Neuronal stem cell (in vitro differentiated cells): ENCODE measurements at places on chromosomes 4 and X.

DNA sequence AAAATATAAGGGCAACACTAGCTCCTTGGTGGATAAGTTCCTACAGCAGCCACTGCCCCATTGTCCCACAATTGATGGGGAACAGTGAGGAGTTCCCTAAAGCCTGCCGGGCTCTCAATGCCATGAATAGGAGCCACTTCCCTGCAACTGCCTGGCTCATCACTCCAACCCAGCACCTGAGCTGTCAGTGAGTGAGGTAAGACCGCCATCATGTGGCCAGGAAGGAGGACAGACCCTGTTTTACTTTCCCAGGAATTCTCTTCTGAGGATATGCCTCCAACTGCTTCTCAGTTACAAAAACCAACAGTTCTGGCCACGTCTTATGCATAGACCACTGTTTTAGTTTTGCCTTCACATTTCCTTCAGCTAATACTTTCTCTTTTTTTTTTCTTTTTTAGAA, 45.5 kb downstream of the SRPX start:
- DNase-seq, result peak; percentile 41

DNA sequence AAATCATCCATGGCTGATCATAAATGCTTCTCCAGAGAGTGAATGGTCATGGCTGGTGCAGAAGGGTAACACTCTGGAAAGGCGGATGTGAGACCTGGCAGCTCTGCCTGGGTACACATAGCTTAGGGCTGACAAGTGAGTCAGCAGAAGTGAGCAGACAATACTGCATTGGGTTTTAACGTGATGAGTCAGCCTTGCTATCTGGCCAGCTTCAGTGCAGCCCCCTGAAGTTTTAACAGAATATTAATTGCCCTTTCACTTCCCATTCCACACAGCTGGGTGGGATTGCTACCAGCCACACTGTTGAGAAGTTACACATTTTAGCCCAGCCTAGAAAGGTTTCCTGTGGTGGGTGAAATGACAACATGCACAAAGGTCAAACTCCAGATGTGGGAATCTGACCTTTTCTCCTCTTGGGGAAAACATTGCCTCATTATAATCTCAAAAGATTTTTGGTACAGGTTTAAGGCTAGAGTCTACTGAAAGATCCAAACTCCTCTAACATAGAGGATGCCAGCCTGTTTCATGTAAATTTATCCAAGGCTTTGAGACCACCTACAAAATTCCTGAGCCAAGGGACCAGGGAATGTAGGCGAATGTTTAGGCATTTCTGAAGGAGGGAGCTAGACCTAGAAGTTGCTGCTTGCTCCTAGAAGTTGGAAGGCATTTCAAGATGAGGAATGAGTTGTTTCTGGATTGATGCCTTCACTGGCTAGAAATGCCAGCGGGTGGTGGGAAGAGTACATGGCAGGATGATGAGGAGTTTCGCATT, 230.3 kb upstream of the PGRMC2 start:
- DNase-seq, result peak; percentile 11

DNA sequence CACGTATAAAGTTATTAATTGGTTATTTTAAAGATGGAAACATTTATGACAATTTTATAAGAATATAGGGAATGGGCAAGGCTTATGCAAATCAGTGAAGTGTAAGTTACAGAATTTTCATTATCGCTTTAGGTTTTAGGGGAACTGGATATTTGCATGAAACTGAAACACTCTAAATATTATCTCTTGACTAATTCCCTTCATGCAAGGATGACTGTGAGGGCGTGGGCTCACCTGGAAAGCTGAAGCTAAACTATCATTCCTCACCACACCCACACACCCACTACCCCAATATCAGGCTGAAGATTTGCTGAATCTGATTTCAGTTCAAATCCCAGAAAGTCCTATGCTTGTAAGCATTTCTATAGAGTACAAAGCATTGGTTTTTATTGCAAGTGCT, 81.7 kb upstream of the ARHGAP24 start:
- DNase-seq, result no peak

- DNase-seq, result no peak
Measured at GRCh38 chr4:76569225-76569624, 134.2 kb downstream of the SHROOM3 start.

- DNase-seq, result no peak
Measured at GRCh38 chrX:12469296-12469695, 321.9 kb upstream of the PRPS2 start.

DNA sequence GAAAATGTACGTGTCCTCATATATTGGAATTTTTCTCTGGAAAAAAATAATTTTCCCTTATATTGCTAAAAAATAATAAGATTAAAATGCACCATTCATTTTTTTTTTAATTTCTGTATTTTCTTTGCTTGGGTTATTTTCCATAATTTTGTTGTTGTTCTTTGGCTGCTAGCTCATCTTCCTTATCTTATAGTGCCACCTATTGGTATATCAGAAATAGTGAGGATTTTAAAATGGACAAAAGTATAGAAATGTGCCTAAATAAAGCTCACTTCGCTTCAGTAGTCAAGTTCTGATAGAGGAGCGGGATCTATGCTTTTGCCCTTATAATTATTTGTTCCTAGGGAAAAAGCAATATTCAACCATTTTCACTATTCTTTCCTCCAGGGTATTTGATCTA, 134.8 kb downstream of the NAP1L3 start:
- DNase-seq, result no peak

DNA sequence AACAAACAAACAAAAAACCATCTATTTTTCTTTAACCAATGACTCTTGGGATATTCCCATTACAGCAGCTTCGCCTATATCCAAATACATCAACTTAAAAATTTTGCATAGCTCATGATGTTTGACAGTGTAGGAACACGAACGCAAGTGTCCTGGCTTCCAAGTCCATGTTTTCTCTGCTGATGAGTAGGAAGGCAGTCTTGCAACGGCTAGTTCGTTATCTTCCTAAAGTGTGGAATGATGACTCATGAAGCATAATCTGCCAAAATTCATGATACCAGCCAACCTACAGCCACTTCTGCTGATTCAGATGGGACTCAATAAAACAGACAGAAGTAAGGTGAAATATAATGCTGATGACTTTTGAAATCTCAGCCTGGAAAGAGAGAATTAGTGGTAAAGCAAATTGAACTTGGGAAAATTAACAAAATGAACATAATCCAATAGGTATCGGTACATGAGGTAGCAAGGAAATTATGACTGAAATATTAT, 6.4 kb upstream of the SEPTIN11 start:
- DNase-seq, result no peak

GRCh38 chrX:828411-828959, 197.9 kb downstream of the SHOX start:
- DNase-seq, result no peak

- DNase-seq, result peak; percentile 11
Measured at GRCh38 chr4:107519053-107519452, 201.0 kb downstream of the PAPSS1 start.

DNA sequence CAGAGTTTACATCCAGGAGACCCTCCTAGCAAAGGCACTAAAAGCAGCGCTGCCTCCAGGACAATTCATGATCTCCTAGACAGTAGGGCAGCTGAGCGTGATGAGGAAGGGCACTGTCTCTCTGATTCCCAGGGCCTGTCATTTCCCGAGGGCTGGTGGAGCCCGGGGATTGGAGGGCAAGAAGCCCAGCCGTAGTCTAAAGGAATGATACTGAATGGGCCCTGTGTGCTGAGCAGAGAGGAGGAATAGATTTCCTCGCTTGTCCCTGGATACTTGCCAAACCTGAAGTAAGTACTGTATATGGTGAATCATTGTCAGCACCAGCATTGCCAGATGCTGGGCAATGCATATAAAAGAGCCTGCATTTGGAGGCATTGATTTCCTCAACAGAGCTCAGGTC, 88.0 kb upstream of the SLITRK2 start:
- DNase-seq, result no peak

GRCh38 chr4:53916431-53916889, 147.9 kb downstream of the CHIC2 start:
- no peak for DNase-seq

- no peak for DNase-seq
Measured at GRCh38 chr4:142818476-142818875, 27.6 kb downstream of the INPP4B start.

GRCh38 chr4:111537871-111538270, 607.4 kb upstream of the FAM241A start:
- no peak for DNase-seq

GRCh38 chr4:73776321-73776729, 36.0 kb downstream of the CXCL8 start:
- no peak for DNase-seq

- no peak for DNase-seq
Measured at GRCh38 chr4:107363125-107363524, 327.0 kb upstream of the DKK2 start.

- DNase-seq, result no peak
Measured at GRCh38 chr4:123386609-123387008, 10.0 kb upstream of the SPRY1 start.

- no peak for DNase-seq
Measured at GRCh38 chr4:157775971-157776370, 396.9 kb downstream of the GASK1B start.

- DNase-seq, result no peak
Measured at GRCh38 chr4:125140966-125141495, 173.7 kb upstream of the FAT4 start.

DNA sequence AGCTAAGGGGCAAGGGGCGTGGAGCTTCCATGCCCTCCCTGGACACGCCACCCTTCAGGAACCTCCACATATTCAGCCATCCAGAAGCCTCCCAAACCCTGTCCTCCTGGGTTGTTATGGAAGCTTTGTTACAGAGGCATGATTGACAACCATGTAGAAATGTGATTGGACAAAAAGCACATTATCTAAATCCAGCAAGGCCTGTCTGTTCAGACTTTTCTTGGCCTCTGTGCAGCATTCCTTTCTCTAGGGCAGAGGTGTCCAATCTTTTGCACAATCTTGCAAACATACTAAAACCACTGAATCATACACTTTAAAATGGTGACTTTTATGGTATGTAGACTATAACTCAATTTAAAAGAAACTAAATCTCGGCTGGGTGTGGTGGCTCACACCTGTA, 12.7 kb downstream of the STEEP1 start:
- DNase-seq, result no peak

DNA sequence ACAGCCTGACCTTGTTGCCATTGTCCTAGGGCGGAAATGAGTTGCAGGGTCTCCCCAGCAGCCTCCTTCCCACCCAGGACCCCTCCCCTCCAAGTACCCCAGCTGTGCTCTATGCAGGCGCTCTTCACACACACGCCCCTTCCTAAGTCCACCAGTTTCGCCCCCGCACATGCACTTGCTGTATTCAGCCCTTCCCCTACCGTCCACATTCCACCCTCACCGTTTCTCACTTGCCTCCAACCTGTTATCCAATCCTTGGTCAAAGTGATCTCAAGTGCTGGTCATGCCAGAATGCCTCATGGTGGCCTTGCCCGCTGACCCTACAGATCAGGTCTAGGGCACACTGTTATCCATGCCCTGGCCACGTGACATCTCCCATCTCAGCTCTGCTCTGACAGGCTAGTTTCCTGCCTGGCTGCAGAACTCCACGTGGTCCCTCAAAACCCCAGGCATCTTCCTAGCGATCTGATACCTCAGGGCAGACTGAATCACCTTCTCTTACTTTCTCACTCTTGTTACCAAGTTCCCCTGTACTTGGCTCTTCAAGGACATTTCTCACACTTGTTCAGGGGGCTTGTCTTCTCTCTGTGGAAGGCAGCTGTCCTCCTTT, 39.7 kb downstream of the NSG1 start:
- no peak for DNase-seq

DNA sequence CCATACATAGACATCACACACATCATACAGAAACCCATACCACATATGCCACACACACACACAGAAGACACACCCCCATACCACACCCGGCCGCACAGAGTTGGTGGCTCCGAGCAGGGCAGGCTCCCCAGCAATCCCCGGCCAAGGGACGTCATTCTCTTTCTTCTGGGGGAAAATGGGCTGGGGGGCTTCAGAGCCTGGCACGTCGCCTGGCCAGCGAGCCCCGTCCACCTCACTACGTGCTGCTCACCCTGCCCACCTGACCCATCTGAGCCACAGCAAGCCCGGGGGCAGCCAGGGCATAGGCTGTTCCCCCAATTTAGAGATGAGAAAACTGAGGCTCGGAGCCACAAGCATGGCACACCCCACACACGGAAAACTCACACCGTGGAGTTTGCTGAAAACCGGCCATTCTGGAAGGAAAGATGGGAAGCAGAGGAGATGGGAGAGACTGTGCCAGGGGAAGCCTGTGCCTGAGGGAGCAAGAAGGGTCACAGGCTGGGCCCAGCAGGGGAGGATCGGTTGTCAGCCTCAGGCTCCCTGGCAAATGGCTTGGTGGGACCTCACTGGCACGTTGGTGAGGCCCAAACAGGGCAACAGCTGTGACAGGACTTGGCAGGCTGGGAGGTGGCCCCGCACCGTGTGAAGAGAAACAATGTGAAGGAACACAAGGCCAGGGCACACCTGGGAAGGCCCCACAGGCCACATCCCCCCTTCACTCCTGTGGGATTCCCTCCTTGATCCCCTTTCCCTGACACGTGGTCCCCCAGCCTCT, 73.2 kb downstream of the JAKMIP1 start:
- DNase-seq, result no peak

DNA sequence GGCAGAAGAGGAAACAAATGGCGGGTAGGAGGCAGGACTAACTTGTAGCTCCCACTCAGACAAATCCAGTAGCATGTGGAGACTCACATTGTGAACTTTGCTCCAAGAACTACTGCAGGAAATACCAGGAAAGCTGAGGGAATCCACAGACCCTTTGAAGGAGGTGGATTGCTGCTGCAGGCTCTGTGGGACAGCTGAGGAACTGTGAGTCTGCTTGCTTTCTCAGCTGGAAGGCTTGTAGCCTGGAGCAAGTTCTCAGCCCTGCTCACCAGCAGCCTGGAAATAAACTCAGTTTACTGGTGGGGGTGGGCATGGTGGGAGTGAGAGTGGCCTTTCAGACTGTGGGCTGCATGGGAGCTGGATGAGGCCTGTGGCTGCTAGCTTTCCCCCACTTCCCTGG, 16.0 kb downstream of the RTL3 start:
- DNase-seq, result no peak

DNA sequence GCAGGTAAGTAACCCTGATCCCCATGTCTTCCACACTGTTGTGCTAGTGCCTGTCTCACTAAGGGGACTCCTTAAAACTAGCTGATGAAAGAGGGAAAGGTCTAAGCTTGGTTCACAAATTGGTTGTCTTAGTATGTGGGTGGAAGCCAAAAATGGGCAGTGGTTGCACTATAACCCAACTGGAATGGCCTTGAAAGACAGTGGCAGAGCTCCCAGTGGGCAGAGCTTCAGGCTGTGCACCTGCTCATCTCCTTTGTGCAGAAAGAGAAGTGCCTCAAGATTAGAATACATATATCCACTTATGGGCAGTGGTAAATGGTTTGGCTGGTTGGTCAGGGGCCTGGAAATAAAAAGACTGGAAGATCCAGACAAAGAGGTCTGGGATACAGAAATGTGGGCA, 7.2 kb downstream of the SYN1 start:
- no peak for DNase-seq

GRCh38 chr4:122689972-122690371, 42.5 kb upstream of the BBS12 start:
- DNase-seq, result no peak

DNA sequence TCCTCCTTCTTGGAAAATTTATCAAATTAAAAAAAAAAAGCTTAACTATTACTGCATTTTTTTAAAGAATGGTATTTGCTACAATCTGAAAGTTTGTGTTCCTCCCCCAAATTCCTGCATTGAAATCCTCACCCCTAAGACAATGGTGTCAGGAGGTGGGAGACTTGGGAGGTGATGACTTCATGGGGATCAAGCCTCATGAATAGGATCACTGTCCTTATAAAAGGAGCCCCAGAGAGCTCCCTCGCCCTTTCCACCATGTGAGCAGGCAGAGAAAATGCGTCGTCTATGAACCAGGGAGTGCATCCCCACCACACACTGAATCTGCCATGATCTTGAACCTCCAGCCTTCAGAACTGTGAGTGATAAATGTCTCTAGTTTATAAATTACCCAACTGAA, 38.0 kb downstream of the DHRSX start:
- no peak for DNase-seq
